ENCODE measurements at places on chromosomes 13 and 19.

DNA sequence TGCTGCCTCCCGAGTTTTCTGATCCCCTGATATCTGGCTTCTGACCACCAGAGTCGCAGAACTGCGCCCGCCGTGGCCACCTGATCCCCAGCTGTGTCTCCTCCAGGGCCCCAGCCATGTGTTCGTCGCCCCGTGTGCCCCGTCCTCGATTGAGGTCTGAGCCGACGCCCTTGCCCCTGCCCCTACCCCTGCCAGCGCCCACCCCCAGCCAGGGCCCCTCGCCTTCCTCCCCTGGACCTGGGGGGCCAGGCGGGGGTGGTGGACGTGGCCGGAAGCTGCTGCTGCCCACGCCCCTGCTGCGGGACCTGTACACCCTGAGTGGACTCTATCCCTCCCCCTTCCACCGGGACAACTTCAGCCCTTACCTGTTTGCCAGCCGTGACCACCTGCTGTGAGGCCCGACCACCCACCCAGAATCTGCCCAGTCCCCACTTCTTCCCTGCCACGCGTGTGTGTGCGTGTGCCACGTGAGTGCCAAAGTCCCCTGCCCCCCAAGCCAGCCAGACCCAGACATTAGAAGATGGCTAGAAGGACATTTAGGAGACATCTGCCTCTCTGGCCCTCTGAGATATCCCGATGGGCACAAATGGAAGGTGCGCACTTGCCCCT lies 9.2 kb downstream of the PLPPR2 start:
- DNase-seq: no peak

- DNase-seq: no peak
Measured at GRCh38 chr19:34306213-34306661, 51.9 kb downstream of the GARRE1 start.

DNA sequence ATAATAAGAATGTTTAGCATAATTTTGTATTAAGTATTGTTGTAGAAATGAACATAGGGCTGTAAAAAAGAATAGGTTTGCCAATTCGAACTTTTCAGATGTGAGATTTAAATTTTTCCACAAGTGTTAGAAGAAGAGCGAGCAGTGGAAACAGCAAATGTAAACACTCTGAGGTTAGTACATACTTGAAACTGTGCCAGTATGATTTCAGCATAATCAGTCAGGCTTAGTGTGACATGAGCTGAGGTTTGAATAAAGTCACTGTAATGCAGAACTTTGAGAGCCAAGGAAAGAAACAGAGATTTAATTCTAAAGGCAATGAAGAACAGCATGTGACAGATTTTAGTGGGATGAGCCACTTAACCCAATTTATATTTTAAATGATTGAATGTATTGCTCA lies 2166.4 kb downstream of the PCDH9 start:
- no peak for DNase-seq

DNA sequence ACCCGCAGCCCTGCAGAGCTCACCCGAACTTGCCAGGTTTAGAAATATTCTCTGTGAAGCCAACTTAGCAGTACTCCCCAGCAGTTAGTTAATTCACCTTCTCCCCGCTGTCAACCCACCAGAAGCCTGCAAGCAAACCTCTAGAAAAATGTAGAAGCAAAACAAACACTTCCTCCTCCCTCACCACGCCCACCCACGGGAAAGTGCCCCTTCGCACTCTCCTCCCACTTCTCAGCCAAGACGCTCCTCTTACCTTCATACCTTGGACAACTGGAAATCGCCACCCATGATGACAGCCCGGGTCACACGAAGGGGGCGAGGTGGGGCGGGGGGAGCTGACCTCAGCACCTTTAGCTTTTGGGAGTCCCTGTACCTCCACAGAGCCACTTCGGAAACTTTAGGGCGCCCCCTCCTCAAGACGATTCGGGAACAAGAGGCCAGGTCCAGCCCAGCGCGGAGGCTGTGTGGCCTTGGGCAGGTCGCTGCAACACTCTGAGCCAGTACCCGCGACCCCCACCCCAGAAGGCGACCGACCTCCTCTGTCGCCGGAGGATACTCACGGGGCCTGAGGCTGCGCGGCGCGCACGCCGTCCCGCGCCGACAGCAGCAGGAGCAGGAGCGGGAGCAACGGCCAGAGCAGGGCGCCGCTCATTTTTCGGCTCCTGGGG lies 485 bp downstream of the CPAMD8 start:
- no peak for DNase-seq

DNA sequence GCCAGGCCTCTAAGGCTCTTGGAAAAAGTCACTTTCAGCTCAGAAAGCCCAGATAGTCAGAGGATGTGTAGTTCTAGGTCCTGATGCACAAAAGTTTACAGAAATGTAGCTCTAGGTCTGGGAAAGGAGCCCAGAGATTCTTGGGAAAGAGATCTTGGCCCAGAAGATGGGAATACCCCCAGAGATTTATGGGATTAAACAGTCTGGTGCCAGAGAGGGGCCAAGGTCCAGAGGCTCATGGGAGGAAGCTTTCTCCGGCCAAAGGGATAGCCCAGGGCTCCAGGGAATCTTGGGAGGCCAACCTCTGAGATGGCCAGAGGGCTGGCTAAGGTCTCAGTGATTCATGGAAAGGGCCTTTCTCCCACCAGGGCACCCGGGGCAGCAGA lies 15.2 kb downstream of the BCAT2 start:
- DNase-seq: no peak

All from stimulated activated CD4-positive, alpha-beta T cell treated with anti-CD3 and anti-CD28 coated beads, Interleukin-4, amount 100 ng/mL, for 4 hours (primary cell).